Trophoblast cell (in vitro differentiated cells and primary cell): ENCODE measurements at places on chromosomes 1 and 21.

DNA sequence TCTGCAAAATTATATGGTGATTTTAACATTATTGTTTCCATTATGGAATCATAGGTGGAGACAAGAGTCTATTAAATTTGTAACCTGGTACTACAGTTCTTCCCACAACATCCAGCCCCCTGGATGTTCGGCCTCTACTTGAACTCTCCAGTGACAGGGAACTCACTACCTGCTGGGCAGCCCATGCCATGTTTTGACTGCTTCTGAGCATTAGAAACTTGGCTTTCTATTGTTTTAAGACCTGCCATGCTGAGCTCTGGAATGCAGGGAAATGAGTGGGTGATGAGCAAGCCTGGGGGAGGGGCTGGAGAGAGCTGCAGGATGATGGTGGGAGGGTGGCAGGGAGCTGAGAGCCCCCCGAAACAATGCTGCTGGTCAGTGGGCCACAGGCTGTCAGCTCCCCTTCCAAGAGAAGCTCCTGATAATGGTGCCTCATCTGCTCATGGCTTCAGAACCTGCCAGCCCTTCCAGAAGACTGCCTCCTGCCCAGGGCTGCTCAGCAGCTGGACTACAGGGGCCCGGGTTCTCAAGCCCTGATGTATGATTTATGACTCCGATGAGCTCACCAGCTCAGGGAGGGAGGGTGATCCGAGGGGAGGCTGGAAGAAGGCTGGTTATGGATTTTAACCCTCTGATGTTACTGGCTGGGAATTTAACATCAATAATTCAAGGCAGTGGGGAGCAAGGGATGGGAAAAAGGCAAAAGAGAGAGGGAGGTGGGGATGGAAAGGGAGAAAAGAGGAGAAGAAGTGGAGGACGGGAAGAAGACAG, 205.0 kb downstream of the HIVEP3 start:
- no peaks in the 10 kb centered on the region for H3K36me3 ChIP-seq
- no peak for DNase-seq
- peaks cover 4% of the 10 kb centered on the region for H3K4me1 ChIP-seq
- no peak overlapping the region for H3K27ac ChIP-seq

GRCh38 chr1:181104790-181105133, 16.3 kb downstream of the IER5 start:
- H3K27ac ChIP-seq, result peak overlapping the region; percentile 68
- H3K4me3 ChIP-seq, result peak overlapping the region; percentile 74
- H3K27me3 ChIP-seq, result no peaks in the 10 kb centered on the region
- H3K36me3 ChIP-seq, result no peaks in the 10 kb centered on the region

GRCh38 chr1:225754940-225755641, 22.5 kb upstream of the SRP9 start:
- H3K27me3 ChIP-seq, result no peaks in the 10 kb centered on the region
- no peaks in the 10 kb centered on the region for H3K36me3 ChIP-seq
- peak overlapping the region; percentile 66 for H3K27ac ChIP-seq
- no peak overlapping the region for H3K4me3 ChIP-seq
- peaks cover 11% of the 10 kb centered on the region for H3K4me1 ChIP-seq

DNA sequence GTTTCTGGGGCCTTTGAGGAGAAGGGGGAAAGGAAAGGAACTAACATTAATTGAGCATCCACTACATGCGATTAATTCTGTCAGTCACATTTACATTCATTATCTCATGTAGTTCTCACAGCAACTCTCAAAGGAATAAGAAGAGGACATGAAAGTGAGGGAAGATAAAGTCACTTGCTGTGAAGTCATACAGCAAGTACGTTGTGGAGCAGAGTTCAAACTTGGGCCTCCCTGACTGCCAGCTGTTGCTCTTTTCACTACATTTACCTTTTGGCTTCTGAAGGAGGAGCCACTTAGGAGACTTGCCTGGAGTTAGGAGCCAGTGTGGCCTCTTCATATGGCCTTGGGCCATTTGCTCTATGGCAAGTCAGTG, 6.2 kb downstream of the ZNF691 start:
- no peaks in the 10 kb centered on the region for H3K4me1 ChIP-seq
- DNase-seq, result peak; percentile 35
- H3K27ac ChIP-seq, result no peak overlapping the region
- H3K27me3 ChIP-seq, result no peaks in the 10 kb centered on the region
- H3K36me3 ChIP-seq, result peaks cover 19% of the 10 kb centered on the region
- no peak overlapping the region for H3K4me3 ChIP-seq

GRCh38 chr1:77631751-77632150, 50.7 kb downstream of the ZZZ3 start:
- no peak overlapping the region for H3K27ac ChIP-seq
- no peak overlapping the region for H3K4me3 ChIP-seq
- no peak for DNase-seq
- H3K4me1 ChIP-seq, result no peaks in the 10 kb centered on the region
- H3K36me3 ChIP-seq, result peaks cover 12% of the 10 kb centered on the region

DNA sequence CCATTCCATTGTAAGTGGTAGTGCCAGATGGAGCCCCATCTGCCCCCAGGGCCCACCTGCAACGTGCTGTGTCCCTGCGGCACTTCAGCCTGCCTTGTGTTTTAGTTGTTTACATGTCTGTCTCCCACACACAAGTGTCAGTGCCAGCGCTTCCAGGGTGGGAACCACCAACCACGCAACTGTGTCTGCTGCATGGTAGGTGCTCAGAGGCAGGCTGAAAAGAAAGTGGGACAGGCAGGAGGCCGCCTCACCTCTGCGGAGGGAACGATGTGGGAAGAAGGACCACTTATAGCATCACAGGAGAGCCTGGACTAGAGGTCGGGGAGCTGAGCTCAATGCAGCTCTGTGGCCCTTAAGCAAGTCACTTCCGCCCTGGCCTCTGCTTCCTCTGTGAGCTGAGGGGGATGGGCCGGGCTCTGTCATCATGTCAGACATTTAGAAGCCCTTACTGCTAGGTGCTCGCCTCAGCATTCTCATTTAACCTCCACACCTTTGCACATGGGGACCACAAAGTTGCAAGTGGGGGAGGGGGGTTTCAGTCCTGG, 17.9 kb downstream of the SLC9A1 start:
- H3K27ac ChIP-seq, result peak overlapping the region; percentile 50

- H3K4me3 ChIP-seq, result no peak overlapping the region
- DNase-seq, result peak; percentile 4
- no peaks in the 10 kb centered on the region for H3K36me3 ChIP-seq
- H3K27me3 ChIP-seq, result no peaks in the 10 kb centered on the region
- H3K4me1 ChIP-seq, result no peaks in the 10 kb centered on the region
Observed at GRCh38 chr21:44583089-44583799, 2.8 kb upstream of the KRTAP10-5 start.

GRCh38 chr1:25520446-25521061, 22.9 kb upstream of the LDLRAP1 start:
- no peaks in the 10 kb centered on the region for H3K36me3 ChIP-seq
- no peaks in the 10 kb centered on the region for H3K27me3 ChIP-seq
- no peak overlapping the region for H3K4me3 ChIP-seq
- peak; percentile 35 for DNase-seq

- no peaks in the 10 kb centered on the region for H3K4me1 ChIP-seq
- no peak for DNase-seq
- H3K27ac ChIP-seq, result no peak overlapping the region
- no peaks in the 10 kb centered on the region for H3K27me3 ChIP-seq
- H3K4me3 ChIP-seq, result no peak overlapping the region
Observed at GRCh38 chr1:202662081-202662480, 48.2 kb downstream of the SYT2 start.

GRCh38 chr1:114091711-114092110, 62.0 kb downstream of the SYT6 start:
- H3K4me3 ChIP-seq, result no peak overlapping the region
- no peaks in the 10 kb centered on the region for H3K27me3 ChIP-seq
- no peaks in the 10 kb centered on the region for H3K36me3 ChIP-seq
- H3K27ac ChIP-seq, result no peak overlapping the region
- DNase-seq, result no peak
- peaks cover 10% of the 10 kb centered on the region for H3K4me1 ChIP-seq

DNA sequence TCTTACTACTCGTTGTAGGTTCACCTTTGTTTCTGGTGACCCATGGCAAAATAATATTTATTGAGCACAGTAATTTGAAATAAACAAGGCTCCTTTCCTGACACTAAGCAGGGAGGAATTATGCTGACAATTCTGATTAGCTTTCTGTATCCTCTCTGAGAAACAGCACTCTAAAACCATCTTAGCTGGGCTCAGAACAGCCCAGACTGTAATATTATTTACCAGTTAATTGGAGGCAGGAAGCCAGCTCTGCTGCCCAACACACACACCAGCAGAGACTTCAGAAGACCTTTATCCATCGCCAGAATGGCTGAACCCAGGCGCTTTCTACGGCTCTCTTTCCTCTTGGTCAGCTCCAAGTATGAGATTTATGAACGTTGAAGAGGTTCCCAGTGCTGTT, 77.6 kb upstream of the FMN2 start:
- DNase-seq, result no peak
- H3K36me3 ChIP-seq, result no peaks in the 10 kb centered on the region
- no peak overlapping the region for H3K4me3 ChIP-seq
- H3K27me3 ChIP-seq, result no peaks in the 10 kb centered on the region
- no peaks in the 10 kb centered on the region for H3K4me1 ChIP-seq
- no peak overlapping the region for H3K27ac ChIP-seq

DNA sequence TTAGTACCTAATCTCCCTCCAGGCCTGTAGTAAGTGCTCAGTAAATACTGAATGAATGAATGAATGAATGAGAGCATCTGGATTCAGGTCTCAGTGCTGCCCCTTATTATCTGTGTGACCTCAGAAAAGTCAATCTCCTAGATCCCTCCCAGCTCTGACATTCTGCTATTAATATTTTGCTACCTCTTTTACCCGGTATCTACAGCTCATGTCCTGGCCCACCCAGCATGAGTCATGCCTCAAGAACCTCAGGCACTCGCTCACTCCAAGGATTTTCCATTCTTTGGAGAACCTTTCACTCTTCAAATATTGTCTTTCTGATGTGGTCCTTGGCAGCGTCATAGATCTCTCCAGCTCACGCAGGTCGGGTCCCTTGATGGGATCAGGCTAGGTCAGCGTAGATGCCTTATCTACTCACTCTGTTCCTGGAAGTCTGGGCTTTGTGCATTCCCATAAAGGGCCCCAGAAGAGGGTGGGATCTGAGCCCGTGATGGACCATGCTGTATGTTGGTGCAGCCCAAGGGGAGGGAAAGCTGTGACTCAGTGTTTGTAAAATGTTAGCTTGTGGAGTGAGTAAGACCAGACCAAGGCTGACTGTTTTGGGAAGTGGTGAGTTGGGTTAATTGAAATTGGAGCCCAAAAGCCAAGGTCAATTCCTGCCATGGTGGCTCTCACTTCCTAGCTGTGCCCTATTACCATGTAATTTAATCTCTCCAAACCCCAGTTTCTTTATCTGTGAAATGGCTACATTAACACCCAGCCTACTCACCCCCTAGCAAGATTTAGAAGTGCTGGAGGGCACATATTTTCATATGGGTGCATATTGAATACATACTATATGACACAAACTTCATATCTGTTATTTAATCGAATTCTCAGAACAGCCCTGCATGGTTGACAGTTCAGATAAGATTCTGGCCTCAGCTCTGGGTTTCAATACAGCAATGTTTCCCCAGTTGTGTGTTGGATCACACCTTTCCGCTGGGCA, 214.1 kb upstream of the USP24 start:
- no peaks in the 10 kb centered on the region for H3K27me3 ChIP-seq
- no peak overlapping the region for H3K4me3 ChIP-seq
- H3K27ac ChIP-seq, result peak overlapping the region; percentile 89
- no peaks in the 10 kb centered on the region for H3K36me3 ChIP-seq

- no peak overlapping the region for H3K27ac ChIP-seq
- no peaks in the 10 kb centered on the region for H3K36me3 ChIP-seq
- no peak for DNase-seq
- H3K4me3 ChIP-seq, result no peak overlapping the region
- H3K27me3 ChIP-seq, result no peaks in the 10 kb centered on the region
- peaks cover 2% of the 10 kb centered on the region for H3K4me1 ChIP-seq
Observed at GRCh38 chr1:14648391-14648790, 49.9 kb downstream of the KAZN start.

DNA sequence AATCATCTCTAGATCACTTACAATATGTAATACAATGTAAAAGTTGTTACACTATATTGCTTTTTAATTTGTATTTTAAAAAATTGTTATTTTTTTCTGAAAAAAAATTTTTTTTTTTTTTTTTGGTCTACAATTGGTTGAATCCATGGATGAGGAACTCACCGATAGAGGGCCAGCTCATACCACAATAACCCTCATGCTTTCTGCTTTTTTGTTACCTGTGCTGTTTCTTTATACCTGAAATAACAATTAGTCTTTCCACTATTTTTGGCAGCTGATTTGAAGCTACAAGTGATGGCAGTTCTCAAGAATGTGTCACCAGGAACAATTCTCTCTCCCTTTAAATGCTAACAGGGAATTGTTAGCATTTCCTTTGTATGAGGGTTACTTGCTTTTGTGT, 12.0 kb downstream of the SMG7 start:
- no peak overlapping the region for H3K4me3 ChIP-seq
- no peaks in the 10 kb centered on the region for H3K4me1 ChIP-seq

DNA sequence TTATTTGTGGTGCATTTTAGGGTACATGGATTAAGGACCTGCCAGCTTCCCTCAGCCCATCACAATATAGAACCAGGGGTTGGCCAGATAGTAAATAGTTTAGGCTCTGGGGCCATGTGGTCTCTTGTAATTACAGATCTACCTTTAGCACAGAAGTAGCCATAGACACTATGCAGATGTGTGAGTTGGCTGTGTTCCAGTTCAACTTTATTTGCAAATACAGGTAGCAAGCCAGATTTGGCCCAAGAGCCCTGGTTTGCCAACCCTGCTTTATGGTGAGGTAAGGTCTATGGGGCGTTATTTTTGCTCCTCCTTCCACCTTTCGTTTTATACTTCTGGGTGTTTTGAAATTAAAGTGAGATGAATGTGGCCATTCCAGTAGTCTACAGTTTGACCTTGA, 48.7 kb downstream of the MRPS6 start:
- no peak overlapping the region for H3K27ac ChIP-seq
- no peaks in the 10 kb centered on the region for H3K4me1 ChIP-seq
- no peaks in the 10 kb centered on the region for H3K27me3 ChIP-seq
- H3K4me3 ChIP-seq, result no peak overlapping the region

DNA sequence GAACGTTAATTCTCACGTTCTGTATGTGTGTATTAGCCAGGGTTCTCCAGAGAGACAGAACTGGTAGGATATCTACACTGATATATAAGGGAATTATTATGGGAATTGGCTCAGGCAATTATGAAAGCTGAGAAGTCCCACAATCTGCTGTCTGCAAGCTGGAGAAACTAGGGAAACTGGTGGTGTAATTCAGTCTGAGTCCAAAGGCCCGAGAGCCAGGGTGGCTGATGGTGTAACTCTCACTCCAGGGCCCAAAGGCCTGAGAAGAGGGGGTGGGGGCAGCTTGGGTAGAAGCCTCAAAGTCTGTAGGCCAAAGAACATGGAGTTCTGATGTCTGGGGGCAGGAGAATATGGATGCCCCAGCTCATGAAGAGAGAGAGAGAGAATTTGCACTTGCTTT, 13.3 kb upstream of the VASH2 start:
- no peak overlapping the region for H3K4me3 ChIP-seq
- H3K27me3 ChIP-seq, result no peaks in the 10 kb centered on the region
- H3K4me1 ChIP-seq, result no peaks in the 10 kb centered on the region

DNA sequence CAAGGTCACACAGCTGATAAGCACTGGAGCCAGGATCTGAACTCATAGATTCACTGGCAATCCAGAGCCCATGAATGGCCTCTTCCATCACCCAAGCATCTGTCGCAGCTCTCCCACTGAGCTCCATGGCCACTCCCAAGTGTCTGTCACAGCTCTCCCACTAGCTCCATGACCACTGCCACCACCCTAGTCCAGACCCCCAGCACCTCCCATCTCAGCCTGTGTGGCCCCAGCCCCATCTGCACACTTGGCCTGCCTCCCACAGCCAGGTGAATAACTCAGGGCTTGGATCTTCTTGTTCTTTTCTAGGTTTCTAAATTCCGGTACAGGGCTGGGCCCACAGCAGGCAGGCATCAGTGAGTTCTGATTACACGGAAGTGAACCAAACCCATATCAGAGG, 76.0 kb downstream of the GLIS1 start:
- DNase-seq, result no peak
- no peaks in the 10 kb centered on the region for H3K4me1 ChIP-seq
- H3K27me3 ChIP-seq, result no peaks in the 10 kb centered on the region
- H3K27ac ChIP-seq, result no peak overlapping the region
- H3K36me3 ChIP-seq, result no peaks in the 10 kb centered on the region
- H3K4me3 ChIP-seq, result no peak overlapping the region
